ENCODE measurements at places on chromosomes 1 and 21. TPM values are rescaled to one million over a fixed set of nuclear protein-coding genes. Genes with fewer than 3 reads are reported as not detected.

The RYR2 gene
- total RNA-seq: 1.1 TPM

The PLA2G2C gene
- not detected for total RNA-seq

The LENEP gene
- not detected for total RNA-seq

DNA sequence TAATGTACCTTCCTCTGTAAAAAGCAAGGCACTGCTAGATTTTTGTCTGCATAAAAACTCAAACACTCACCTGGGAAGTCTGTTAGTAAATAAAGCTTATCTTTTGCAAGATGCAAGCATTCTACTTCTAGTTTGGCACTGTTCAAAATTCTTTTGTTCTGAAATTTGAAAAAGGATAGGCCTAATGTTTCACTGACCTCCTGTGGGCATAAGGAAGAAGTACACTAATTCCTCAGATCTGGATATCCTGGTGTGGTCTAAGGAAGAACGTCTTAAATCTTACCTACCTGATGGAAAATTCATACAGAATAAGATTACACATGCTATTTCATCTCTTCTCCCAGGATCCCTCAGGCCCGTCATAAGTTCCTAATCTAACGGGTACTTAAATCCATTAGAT is 93.5 kb upstream of the CAMK1G start:
- DNase-seq: no peak

GRCh38 chr1:225462429-225462713 is 34.5 kb upstream of the LBR start:
- peak; percentile 45 for DNase-seq
